T-helper 2 cell (primary cell): ENCODE measurements at places on chromosomes 11 and 22.
A peak's percentile ranks its signal among the peaks of the same experiment; 100 is the strongest.

- DNase-seq = no peak
Observed at GRCh38 chr11:35796562-35796961, 134.0 kb downstream of the TRIM44 start.

- no peak for DNase-seq
Observed at GRCh38 chr11:128775468-128775867, 81.6 kb downstream of the FLI1 start.

DNA sequence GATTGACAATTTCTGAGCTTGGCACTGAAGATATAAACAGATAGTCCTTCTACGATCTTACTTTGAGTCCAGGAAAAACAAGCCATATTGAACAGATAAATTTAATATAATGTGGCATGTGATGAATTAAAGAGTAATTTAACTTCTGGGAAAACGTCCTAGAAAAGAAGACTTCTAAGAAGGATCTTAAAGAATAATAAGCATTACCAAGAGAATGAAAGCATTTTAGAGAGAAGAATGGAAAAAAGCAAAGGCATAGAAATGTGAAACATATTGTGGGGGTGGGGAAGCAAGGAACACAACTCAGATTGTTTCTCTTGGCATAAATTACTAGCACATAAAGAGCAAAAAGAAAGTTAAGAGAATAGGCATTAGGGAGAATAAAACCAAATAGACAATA, 5.4 kb downstream of the DDIAS start:
- no peak for DNase-seq

GRCh38 chr11:41309716-41310115, 149.7 kb downstream of the LRRC4C start:
- no peak for DNase-seq

DNA sequence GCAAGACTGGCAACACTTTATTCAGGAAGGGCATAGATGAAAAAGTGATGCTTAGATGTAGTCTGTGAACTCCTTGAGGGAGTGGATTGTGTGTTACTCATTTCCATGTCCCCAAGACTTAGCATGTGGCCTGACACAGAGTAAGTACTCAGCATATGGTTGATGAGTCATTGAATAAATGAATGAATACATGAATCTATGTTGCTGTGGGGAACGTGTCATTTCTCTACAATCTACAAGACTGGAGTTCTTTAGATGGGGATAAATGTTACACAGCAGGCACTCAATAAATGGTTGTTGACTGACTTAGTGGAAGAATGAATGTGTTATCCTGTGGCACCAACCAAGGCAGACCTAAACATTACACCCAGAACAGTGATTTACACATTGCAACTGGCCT, 17.9 kb downstream of the BPIFC start:
- no peak for DNase-seq

DNA sequence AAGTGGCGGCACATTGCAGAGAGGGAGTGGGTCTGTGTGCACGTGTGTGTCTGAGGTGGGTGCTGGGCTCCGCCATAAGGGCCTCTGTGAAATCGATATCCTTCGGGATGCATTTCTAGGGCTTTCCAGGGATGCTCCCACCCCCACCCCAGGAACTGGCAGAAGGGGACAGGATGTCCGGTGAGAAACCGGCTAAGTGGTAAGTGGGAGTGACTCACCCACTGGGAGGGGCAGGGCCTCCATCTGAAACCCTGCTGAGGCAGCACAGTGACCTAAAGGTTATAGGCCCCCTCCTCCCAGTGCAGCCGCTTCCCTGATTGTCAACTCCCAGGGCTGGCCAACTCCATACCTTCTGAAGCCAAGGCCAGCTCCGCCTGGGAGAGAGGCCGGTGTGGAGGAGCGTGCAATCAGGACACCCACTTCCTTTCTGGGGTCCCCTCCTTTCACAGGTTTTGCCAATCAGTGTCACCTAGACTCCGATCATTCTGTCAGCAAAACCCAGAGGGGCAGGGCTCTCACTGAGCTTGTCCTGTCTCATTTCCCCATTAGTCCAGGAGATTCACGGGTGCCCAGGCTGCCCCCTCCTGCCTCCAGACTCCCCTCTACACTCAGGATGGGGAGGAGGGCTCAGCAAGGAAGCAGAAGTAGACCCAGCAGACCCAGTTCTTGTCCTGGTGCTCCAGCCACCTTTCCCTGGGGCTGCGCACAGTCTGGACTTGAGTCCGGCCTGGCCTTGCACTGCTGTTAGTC, 44.5 kb downstream of the NECTIN1 start:
- DNase-seq = no peak

GRCh38 chr11:10602366-10602765, 33.9 kb upstream of the LYVE1 start:
- DNase-seq = no peak

- DNase-seq = no peak
Observed at GRCh38 chr11:61911701-61912529, 5.5 kb downstream of the RAB3IL1 start.

DNA sequence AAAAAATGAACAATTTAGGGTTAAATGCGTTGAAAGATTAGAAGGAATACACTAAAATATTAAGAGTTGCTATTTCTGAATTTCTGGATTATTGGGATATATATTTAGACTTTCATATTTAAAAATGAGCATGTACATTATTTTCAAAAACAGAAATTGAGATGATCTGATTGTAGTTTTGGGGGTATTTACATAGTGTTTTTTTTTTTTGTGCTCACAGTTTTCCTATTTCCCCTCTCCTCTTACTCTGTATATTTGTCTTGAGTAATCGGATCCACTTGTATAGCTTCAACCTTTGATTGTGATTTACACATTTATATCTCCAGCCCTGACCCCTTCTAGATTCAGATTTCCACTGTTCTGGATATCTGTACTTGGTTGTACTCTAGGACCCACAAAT, 5.3 kb downstream of the USP47 start:
- no peak for DNase-seq

DNA sequence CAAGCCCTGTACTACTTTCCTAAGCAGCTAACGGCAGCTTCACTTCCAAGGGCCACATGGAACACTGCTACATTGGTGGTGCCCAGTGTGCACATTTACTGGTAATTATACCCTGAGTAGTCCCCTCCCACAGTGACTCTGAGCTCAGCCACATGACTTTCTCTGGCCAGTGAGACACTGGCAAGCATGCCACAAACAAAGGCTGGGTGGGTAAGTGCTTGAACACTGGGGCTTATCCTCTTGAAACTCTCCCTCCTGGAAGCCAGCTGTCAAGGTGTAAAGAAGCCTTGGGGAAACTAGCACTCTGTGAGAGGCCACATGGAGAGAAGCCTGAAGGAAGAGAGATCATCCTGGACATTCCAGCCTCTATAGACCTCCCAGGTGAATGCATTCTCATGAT, 54.4 kb upstream of the DRD2 start:
- DNase-seq = no peak

DNA sequence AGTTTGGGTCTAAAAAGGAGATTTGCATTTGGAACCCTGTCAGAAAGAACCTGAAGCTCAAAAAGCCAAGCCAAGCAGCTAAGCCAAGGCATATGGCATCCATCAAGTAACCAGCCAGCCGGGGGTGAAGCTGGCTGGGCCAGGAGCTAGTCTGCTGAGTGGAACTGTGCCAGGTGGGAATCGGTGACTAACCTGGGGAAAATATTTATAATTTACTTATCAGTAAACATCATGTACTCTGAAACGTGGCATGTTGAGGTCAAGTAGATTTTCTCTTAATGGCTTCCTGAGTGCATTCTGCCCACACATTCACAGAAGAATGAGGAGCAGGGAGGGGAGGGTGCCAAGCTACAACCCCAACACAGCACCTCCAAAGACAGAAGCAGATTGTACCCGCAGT, 70.5 kb upstream of the SESN3 start:
- DNase-seq = no peak

GRCh38 chr11:74097686-74098237, 73.0 kb downstream of the C2CD3 start:
- DNase-seq = no peak

- DNase-seq = no peak
Observed at GRCh38 chr11:65213322-65214211, 31.8 kb downstream of the CAPN1 start.

GRCh38 chr22:36323182-36323854, 64.4 kb downstream of the MYH9 start:
- no peak for DNase-seq

GRCh38 chr11:104525416-104525815, 361.5 kb upstream of the PDGFD start:
- DNase-seq = no peak

GRCh38 chr11:47389577-47390421, 11.5 kb upstream of the SPI1 start:
- no peak for DNase-seq

GRCh38 chr22:42281284-42281683, 10.8 kb upstream of the TCF20 start:
- no peak for DNase-seq

- no peak for DNase-seq
Observed at GRCh38 chr11:12245549-12246016, 131.8 kb upstream of the PARVA start.

DNA sequence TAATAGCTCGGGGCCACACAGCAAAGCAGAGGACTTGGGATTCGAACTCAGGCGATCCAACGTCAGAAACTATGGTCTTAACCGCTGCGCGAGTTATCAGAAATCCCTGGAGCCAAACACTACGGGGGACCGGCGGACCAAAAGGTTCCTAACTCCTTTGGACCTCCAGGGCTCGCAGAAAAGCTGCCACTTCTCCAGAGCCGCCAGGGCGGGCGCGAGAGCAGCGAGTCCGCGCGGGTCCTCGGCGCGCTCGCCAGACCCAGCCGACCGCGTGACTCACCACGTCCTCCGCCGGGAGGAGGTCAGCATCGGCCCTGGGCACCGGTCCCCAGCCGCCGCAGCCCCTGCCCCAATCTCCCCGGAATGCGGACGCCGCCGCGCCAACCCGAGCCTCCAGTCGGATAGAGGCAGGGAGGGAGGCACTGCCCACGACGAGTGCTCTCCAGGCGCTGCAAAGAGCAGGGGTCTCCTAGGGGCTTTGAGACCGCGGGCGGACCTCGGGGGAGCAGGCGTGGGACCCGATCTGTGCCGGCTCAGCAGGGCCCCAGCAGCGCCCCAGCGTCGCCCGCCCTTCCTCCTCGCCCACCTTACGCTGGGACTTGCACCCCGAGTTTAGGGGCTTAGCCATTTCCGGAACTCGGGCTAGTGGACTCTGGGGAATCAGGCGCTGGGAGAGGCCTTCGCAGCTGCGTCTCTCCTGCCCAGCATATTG, 6.2 kb upstream of the ALX4 start:
- no peak for DNase-seq

DNA sequence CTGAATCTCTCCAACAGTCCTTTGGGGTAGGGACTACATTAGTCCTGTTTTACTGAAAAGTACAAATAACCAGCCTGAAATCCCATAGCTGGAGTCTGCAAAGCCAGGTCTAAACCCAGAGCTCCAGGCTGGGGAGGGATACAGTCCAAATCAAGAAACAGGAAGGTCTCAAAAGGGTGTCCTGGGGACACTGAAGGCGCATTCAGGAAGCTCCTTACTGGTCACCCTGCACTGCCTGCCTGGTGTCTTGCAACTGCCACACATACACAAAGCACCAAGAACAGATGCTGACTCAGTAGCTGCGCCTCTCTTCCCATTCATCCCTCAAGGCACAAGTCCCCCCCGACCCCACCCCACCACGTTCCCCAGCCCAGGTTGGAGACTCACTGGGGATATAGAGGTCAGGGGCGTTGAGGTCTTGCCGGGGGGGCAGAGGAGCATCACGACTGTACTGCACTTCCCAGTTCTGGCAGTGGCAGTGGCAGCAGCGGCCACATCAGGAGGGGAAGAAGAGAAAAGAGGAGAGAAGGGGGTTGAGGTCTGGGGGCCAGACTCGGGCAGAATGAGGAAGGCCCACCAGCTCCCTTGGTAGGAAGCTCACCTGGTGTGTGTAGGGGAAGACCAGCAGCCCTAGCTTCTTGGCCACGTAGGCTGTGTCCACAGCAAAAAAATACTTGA, 1.6 kb downstream of the YIF1A start:
- no peak for DNase-seq

DNA sequence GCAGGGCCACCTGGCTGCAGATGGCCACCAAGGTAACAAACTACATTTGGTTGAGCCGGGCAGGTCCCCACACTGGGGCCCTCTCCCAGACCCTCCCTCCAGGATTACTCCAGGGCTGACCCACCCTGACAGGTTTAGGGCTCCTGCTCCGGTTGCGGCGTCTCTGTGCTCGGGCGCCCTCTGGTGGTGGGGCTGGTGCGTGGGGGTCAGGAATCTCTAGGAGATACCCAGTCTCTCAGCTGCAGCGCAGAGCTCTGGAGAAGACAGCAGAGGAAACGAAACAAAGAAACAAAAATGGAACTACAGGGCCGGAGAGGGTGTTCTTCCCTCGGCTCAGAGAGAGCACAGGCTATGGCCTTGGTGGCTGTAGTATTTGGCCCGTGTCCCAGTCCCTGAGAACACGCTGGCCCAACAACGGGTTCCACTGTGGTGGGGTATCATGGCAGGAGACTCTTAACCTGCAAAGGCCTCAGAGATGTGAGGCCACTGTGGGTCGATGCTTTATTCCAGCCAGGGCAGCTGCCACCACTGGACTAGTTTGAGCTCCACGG, 2.4 kb downstream of the C11orf96 start:
- peak; percentile 54 for DNase-seq
